ENCODE measurements at places on chromosomes 12 and 14.

GRCh38 chr12:18888047-18888446 lies 150.1 kb downstream of the CAPZA3 start:
- no peak for DNase-seq

GRCh38 chr14:76752744-76753143 lies 8.5 kb upstream of the VASH1 start:
- DNase-seq, result no peak

- no peak for DNase-seq
These were observed 41.6 kb downstream of the AKAP6 start for GRCh38 chr14:32370714-32371113.

DNA sequence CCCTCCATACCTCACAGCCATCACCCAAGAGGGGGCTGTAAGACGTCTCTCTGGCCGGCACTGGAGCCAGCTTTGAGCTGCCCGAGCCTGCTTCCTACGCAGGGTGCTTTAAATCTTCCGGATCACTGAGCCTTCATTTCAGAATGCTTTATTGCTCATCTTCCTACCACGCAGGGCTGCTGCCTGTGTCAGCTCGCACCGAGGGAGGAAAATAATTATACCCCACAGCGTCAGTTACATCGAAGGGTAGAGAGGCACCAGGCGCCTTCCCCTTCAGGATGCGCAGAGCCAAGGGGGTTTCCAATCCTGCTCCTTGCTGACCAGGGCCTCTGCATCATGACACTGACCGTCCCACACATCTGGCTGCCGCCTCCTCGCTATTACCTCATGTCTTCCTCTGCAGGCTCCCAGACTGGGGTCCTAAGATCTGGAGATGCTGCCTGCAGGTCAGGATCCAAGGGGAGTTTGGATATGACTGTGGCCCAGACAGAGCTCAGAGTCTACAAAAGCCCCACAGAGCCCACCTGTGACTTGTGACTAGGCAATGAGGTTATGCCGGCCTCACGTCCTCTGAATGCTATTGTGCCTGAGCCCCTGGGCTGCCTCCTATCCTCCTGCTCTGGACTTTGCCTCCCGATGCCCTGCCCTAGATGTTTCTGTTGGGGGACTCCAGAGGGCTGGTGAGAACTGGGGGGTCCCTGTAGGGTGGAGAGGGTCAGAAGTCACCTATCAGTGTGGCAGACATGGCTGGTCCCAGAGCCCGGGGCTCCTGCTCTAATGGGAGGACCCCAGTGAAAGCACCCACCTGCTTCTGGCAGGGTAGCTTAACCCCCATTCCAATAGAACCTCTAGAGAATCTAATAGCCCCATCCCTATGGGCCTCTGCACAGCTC lies 220.3 kb upstream of the RTL1 start:
- DNase-seq, result no peak

DNA sequence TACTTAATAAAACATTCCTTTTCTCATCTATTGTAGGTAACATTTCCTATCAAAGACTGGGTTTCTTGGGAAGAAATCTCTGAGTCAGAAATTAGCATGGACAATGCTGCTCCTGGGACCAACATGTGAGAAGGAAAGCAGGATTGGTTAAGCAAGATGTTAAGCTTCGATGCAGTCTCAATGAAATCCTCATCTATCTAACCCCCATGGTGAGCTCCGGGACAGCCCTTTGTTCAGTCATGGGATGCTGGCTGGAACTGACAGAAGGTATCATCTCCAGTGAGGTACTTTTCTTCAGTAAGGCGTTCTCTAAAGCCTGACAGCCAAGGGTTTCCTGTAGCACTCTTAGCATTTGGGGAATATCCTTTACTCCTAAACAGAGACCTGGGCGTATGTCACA lies 82.8 kb upstream of the SINHCAF start:
- no peak for DNase-seq

DNA sequence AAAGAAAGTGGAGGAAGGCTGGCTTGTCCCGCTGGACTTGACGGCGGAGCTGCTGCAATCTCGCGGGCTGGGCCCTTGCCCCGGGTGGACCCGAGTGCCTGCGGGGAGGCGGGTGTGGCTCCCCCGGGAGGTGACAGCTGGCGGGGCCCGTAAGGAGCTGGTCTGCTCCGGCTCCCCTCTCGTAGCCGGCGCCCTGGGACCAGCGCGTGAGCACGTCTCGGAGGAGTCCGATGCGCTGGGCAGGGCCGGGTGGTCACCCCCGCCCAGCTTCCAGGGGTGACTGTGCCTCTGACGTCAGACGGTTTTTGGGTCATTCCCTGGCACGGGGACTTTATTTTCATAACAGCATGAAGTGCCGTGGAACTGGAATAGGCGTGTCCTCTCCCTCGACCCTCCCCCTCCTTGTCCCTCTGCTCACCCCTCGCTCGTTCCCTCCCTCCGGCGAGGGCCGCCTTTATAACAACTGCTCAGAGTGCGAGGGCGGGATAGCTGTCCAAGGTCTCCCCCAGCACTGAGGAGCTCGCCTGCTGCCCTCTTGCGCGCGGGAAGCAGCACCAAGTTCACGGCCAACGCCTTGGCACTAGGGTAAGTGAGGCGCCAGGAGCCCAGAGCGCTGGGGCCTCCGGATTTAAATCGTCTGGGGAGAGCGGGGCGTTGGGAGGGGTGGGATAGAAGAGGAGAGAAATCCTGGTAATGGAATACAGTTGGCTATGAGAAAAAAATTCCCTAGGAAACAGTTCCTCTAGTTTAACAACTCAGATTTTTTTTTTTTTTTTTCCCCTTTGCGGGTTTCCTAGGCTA lies at the start of gene GPRC5A:
Gene GPRC5A, plus strand, starts transcription at position 483 of the 801 bp plus-strand sequence. CDS start 16,688 bp downstream, outside the sequence.
- DNase-seq, result no peak

GRCh38 chr12:127579446-127579845 lies 687.5 kb upstream of the TMEM132C start:
- DNase-seq, result no peak

DNA sequence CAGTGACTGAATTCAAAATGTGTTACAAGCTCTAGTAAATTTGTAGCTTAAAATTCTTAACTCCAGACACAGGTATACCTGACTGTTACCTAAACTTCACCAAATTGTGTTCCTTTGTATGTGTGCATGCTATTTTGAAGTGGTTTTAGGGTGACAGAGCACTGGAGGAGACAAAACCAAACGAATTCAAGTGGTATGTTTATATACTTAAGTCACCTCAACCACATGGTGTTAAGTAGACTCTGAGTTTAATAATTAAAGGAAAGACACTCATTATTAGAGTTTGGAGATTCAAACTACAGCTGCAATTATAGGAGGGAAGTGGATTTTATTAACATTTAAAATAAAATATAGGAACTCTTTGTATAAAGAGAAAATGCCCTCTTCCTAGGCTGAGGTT lies 84.3 kb downstream of the PLCZ1 start:
- no peak for DNase-seq

- no peak for DNase-seq
These were observed 654 bp upstream of the SUPT16H start for GRCh38 chr14:21384494-21384851.

- DNase-seq, result no peak
These were observed 42.7 kb downstream of the CDC42BPB start for GRCh38 chr14:103014466-103015228.

GRCh38 chr14:91409928-91410718 lies 7.5 kb downstream of the CCDC88C start:
- no peak for DNase-seq

GRCh38 chr12:52951640-52952039 lies 2.7 kb downstream of the KRT18 start:
- no peak for DNase-seq

- DNase-seq, result no peak
These were observed 48.7 kb downstream of the CPM start for GRCh38 chr12:68884251-68884650.

DNA sequence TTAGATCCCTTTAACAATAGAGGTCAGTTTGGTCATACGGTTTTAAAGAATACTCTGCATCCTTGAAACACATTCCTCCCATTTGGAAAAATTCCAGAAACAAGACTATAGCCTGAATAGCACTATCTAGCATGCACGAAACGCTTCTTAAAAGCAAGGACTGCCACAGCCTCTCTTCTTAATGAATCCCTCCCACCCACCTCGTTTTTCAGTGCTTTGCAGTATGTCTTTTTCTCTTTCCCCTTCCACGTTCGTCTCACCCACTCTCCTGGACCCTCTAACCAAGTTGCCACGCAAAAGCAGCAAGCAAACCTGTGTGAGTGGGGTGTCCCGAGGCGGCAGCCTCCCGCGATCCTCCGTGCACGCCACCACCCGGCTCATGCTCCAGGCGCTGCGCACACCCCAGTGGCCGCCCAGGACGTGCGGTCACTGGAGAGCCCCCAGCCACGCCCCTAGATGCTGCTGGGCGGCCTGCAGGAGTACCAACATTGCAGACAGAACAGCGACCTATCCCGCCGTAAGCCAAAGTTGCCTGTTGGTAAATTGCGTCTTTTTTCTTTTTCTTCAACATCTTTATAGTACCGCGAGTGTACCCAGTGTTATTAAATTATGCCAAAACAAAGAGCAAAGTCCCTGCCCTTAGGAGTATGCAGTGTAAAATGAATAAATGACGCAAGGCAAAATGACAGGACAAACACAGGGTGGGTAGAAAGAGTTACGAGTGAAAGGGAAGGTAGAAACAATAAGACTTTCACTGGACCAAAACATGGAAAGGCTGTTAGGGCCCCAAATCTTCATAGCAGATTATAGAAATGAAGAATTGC lies at the start of gene SLC38A4:
Gene SLC38A4, minus strand, starts transcription at position 407 of the 824 bp plus-strand sequence. CDS start 32,926 bp downstream, outside the sequence.
- DNase-seq, result no peak

- no peak for DNase-seq
These were observed 1031.8 kb downstream of the GALC start for GRCh38 chr14:86961106-86961716.

DNA sequence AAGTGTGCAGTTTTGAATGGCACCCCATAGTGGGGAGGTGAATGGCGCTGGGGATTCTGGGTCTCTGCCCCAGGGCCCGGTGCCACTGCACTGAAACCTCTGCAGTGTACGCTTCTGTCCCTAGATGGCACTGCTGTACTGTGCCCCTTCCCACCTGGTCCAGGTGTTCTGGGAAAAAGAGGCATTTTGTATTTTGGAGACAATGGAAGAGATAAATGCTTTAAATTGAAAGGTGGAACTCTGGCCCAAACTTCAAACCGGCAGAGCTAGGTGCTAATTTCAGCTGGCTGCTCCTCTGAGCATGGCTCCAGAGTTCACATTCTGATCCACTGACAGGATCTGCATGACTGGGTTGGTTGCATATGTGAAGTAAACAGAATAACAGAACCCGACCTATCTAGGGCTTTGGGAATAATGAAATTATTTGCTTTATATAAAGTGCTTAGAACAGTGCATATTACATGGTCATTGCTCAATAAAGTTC lies 52.2 kb downstream of the KRT80 start:
- no peak for DNase-seq

DNA sequence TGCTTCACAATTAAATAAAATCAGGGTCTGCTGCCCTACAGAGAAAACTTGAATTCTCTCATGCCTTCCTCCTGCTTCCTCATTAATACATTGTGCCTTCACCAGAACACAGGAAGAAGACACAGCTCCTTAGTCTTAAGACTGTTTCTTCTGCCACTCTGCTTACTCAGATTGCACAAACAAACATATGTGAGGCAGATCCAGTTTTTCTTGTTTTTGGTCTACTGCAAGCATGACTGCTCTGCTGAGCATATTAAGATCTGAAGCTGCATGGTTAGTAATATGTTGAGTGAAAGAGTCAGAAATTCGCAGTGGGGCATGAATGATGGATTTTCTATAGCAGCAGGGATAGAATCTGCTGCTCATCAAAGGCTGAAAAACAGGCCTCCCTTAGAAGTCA lies 321.1 kb upstream of the STXBP6 start:
- no peak for DNase-seq

DNA sequence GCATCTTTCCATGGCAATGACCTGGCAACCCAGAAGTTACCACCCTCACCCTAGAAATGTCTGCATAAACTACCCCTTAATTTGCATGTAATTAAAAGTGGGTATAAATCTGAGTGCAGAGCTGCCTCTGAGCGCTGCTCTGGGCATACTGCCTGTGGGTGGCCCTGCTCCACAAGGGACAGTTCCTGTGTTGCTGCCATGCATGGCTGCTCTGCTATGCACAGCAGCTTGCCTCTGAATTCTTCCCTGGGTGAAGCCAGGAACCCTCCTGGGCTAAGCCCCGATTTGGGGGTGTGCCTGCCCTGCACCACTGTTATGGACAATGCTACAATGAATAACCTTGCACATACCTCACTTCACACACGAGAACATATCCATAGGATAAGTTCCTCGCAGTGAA lies 35.7 kb upstream of the GPR132 start:
- DNase-seq, result no peak

- DNase-seq, result no peak
These were observed 34.2 kb downstream of the PTPRB start for GRCh38 chr12:70603044-70603443.

DNA sequence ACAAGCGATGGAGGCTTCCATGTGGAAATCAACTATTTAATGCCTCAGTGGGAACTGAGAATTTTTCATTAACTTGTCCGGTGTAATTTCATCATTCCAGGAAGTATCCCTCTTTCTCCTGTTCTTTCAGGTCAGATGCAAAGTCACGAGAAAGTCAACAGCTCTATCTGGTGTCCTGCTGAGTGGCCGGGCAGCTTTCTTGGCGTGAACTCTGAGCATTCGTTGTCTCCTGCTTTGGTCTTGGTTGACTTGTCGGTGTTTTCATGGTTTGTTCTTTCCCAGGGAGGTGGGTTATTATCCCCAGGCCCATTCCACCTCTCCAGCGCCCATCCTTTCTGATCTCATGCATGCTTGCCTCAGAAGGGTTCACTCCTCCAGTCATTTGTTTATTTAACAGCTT lies 149.1 kb downstream of the GLT1D1 start:
- no peak for DNase-seq

DNA sequence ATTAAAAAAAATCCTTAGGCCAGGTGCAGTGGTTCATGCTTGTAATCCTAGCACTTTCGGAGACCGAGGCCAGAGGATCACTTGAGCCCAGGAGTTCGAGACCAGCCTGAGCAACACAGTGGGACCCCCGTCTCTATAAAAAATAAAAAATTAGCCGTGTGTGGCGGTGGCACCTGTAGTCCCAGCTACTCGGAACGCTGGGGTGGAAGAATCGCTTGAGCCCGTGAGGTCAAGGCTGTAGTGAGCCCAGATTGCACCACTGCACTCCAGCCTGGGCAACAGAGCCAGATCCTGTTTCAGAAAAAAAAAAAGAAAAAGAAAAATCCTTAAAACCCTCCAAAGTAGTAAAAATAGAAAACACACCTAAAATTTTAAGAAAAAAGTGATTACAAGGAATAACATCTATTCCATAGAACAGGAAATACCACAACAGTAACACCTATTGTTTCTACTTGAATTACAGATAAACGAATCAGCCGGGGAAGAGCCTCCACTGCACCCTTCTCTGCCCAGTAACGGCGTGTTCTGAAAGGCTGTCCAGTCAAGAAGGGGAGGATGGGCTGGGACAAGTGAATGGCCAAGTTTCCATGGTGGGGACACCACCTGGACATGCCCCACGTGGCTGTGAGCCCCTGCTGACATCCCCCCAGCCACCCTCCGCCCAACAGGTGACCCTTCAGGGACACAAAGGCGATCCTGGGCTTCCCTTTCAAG lies 17.8 kb downstream of the POLE start:
- DNase-seq, result no peak

- DNase-seq, result no peak
These were observed at the start of gene PRICKLE1 for GRCh38 chr12:42589465-42590329. Gene PRICKLE1, minus strand, starts transcription at chr12:42589746. Its CDS starts 117,230 bp downstream, at chr12:42472516.
